ENCODE measurements at places on chromosomes 16 and 17.

DNA sequence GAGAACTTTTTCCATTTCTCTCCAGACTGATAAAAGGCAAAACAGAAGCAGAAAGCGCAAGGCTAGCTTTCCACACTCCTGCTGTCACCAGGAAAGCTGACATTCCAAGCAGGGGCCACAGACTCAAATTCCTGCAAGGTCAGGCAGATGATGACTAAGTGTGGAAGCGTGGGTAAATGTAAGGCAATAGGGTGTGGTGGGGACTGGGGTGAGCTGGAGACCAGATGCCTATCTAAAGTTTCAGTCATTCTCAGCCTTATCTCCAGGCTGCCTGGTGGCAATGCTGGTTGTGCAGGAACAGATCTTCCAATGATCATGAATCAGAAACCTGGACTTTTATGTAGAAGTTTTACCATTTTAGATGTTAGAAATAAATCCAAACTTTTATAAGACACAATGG lies 224.1 kb downstream of the GSG1L start:
- DNase-seq = no peak

- no peak for DNase-seq
Observed at GRCh38 chr16:85029981-85030401, 2.4 kb downstream of the KIAA0513 start.

- no peak for DNase-seq
Observed at GRCh38 chr17:72193391-72194106, 72.7 kb downstream of the SOX9 start.

GRCh38 chr17:11330826-11331225 lies 89.8 kb downstream of the SHISA6 start:
- DNase-seq = no peak

GRCh38 chr16:66923247-66923731 lies 2.0 kb downstream of the RRAD start:
- DNase-seq = no peak

GRCh38 chr17:21397341-21398190 lies 21.4 kb downstream of the KCNJ12 start:
- no peak for DNase-seq

DNA sequence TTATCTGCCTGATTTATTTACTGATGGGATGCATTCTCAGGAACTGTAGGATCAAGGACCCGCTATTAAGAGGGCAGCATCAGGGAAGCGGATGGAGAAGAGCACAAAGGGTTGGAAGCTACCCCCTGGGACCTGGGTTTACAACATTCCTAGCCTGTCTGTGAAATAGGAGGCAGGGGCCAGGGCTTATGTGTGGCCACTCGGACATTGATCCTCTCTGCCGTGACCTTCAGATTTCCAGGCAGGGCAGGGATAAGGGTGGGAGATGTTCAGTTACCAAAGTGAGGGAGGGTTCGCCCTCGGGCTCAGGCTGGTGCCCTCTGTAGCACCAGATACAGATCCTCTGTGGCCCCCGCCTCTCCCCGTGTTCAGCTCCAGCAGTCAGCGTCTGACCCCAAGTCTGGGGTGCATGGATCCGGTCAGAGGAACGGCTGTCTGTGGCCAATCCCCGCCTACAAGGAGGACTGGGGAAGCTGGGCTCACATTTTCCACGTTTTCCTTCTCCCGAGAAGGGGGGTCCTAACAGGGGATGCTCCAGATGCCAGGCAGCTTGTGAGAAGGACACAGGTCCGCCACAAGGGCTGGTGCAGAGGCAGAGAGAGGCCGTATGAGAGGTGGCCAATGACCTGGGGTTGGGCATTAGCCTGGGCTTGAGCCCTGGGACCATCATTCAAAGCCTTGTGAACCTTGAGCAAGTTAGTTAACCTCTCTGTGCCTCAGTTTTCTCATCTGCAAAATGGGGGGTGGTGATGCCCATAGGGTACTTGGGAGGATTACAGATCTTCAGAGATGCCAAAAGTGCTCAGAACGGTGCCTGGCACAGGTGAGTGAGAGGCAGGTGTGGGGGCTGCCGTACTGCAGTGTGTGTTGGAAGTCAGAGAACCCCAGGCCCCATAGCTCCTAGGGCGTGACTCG lies 48.3 kb downstream of the ATP2C2 start:
- DNase-seq = no peak

- no peak for DNase-seq
Observed at GRCh38 chr16:68265078-68265920, 973 bp downstream of the SLC7A6 start.

GRCh38 chr17:59299400-59300092 lies 31.9 kb upstream of the YPEL2 start:
- no peak for DNase-seq

DNA sequence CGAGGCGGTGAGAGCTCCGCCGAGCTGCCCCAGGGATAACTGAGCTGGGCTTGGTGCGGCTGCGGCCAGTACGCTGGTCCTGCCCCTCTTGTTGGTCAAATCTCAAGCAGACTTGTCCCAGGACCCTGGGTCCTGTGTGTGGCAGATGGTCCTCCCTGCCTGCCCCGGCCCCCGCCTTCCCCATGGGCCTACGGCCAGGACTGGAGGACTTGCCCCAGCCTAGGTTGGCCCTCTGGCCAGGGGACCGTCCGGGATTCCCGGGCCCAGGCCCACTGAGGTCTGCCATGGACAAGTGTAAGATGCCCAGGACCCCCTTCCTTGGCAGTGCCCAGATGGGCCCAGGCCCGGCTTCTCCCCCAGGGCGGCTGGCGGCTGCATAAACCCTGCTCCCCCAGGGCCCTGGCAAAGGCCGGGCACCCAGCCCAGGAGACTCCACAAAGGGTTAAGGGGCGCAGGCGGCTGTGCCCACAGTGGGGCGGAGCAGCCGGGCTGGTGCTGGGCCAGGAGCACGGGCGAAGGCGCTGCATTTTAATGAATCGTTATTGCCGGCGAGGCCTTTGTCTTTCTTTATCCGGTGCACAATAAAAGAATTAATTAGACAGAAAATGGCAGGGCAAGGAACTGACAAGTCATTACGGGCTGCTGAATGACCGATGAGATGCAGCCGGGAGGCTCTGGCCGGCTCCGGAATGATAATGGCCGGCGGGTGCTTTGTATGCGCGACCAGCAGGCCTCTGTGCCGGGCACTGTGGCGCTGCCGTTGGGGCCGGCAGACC lies 9.1 kb downstream of the SOX8 start:
- no peak for DNase-seq

DNA sequence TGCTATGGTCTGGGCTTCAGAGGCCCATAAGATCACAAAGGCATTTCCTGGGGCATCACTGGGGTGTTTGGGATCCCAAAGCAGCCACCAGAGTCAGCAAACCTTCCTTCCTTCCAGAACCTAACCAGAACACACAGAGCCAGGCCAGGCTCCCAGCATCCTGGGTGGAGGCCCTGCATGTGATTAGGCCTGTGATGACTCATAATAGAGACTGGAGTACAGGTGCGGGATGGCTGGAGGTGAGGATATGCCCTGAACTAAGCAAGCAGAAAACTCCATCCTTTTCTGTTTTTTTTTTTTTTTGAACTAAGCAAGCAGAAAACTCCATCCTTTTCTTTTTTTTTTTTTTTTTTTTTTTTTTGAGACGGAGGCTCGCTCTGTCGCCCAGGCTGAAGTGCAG lies 17.7 kb upstream of the GFOD2 start:
- DNase-seq = no peak

GRCh38 chr17:8890671-8891070 lies 23.2 kb upstream of the PIK3R6 start:
- no peak for DNase-seq

Data from activated CD4-positive, CD25-positive, alpha-beta regulatory T cell (primary cell).